ENCODE measurements at places on chromosomes 6 and 20.

GRCh38 chr6:71651636-71652035 lies 234.7 kb upstream of the RIMS1 start:
- DNase-seq: no peak

DNA sequence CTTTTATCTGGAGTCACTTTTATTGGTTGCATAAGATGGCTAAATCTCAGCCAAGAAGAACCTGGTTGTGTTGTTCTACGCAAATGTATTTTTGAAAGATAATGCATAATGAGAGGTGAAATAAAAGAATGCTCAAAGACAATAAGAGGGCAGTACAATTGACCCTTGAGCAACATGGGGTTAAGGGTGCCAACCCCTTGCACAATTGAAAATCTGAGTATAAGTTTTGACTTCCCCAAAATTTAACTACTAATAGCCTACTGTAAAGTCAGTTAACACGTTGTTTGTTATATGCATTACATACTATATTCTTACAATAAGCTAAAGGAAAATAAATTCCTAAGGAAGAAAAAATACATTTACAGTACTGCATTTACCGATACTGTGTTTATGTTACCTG lies 5.9 kb downstream of the RNF146 start:
- DNase-seq: no peak

DNA sequence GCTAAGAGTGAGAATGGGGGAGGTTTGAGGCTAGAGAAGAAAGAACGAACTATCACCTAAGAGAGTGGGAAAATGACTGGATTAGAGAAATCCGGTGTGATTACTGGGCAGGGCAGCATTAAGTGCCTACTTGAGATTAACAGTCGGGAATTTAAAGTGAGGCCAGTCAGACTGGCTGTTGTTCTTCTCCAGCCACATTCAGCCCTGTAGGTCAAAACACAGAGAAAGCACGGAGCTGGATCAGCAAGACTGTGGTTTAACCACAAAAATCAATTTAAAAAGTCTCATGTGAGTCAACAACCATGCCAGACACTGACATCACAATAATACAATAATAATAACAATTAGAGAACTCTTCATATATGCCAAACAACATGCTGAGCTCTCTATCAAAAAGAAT lies 301.9 kb upstream of the SGK1 start:
- no peak for DNase-seq

DNA sequence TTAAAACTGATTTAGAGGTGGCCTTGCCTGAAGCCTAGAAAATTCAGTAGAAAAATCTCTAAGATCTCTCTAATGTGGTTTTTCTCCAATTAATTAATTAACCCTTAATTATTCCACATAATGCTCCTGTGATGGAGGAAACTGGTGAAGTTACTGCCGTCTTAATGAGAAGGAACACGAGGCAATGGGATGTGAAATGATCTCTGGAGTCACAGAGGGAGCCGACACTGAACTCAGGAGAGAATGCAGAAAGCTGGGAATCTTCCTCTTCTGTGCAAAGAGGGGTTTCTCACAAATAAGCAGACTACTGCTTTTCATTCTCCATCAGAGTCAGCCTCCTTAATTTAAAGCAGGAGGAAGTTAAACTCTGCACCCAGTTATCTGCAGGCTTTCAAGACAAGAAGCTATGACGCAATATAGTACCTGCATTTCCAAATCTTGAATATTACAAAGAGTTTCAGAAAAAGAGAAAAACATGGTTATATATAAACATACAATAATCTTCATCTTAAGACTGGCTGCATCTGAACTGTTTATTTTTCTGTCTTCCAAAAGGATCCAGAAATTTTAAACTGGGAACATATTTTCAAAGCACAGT lies 18.1 kb upstream of the SNRPB2 start:
- no peak for DNase-seq

- no peak for DNase-seq
Observed at GRCh38 chr6:36688063-36688738, 9.4 kb upstream of the RAB44 start.

DNA sequence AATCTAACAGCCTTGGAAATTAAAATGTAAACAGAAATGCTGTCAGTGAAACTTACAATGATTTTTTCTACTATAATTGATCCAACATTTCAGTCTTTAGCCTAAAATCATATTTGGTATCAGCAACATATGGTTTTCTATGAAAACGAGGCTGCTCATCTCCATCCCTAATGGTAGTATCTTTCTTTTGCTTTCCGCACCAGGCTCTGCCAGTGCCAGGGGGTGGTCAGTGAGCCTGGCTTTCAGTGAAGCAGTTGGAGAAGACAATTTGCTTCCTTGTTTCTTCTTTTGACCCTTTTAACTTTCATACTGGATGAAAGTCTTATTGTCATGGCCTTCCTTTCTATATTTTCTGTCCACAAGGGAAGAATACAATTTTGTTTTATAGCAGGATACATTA lies 258.4 kb downstream of the ARID1B start:
- no peak for DNase-seq

GRCh38 chr6:155647354-155647753 lies 191.7 kb upstream of the NOX3 start:
- DNase-seq: no peak

GRCh38 chr6:111666847-111667246 lies 61.2 kb upstream of the TRAF3IP2 start:
- no peak for DNase-seq

DNA sequence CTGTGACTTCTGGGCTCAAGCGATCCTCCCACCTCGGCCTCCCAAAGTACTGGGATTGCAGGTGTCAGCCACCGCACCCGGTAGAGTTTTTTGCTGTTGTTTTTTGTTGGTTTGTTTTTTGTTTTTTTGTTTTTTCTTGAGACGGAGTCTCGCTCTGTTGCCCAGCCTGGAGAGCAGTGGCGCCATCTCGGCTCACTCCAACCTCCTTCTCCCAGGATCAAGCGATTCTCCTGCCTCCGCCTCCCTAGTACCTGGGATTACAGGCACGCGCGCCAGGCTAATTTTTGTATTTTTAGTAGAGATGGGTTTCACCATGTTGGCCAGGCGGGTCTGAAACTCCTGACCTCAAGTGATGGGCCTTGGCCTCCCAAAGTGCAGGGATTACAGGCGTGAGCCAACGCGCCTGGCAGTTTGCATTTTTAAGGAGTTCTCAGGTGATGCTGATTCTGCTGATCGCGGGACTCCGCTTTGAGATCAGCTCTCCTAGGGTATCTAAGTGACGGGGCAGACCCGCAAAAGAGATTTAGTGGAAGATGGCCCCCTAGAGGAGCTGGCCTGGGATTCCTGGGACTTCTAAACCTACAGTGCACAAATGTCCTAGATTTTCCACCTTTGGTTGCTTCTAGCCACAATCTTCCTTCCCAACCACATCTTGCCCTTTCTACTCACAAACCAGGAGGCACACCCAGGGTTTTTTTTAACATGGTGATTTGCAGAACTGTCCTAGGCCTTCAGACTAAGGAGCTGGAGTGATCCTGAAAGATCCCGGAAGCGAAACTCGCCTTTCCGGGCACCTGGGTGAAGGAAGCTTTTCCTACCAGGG lies 45.2 kb downstream of the DPPA5 start:
- DNase-seq: no peak

DNA sequence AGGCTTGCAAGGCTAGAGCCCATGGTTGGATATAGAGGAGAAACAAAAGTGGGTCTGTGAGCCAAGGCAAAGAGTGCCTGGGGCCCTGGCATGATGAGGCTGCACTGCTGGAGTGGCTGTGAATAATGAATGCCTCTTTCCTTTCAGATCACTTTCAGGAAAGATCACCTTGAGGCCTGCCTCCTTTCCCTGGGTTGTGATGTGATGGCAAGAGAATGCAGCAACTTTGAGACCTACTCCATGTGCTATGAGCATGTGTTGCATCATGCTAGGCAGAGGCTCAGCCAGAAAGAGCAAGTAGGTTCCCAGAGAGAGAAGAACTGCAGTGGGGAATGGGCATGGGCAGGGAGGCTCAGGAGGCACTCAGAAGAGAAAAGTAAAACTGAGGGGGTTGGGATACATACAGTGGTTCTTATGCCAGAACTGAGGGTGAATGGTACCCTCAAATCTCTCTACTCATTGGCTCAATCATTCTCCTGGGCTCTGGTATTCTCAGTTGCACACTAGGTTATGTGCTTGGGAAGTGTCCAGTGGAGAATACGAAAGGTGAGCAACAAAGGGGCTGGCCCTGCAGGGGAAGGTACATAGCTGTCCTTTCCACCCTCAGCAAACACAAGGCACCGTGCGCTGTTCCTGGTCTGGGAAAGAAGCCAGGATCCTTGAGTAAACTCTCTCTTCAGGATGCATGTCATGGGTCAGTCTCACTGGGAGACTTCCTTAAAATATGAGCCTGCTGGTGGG lies 45.9 kb downstream of the CD164 start:
- no peak for DNase-seq

DNA sequence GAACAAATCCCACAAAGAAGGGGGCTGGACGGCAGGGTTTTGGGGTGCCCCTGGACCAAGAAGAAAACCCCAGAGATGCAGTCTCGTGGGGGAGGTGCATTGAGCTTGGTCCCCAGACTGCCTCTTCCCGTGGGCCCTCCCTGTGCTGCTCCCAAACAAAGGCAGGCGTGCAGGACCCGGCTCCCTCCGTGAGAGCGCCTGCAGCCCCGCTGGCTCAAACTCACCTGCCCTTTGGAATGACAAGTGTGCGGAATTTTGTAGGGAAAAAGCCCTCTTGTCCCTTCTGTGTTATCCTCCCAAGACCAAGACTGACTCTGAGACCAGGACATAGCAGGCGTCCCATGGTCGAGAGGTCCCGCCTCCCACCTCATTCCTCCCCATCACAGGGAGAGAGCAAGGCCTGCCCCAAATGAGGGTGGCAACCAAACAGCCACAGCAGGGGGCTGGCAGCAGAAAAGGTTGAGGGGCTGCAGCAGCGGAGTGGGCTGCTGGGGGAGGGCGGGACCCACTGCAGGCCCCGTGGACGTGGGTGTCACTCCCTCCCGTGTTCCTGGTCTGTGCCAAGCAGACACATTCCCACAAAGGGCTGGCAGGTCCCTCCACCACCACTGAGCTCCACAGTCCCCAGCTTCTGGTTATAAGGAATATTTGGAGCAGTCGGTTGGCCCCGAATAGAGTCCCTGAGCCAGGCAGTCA lies 5.6 kb upstream of the FRMD1 start:
- DNase-seq: no peak

GRCh38 chr6:158665332-158665731 lies 15.5 kb downstream of the SYTL3 start:
- no peak for DNase-seq

DNA sequence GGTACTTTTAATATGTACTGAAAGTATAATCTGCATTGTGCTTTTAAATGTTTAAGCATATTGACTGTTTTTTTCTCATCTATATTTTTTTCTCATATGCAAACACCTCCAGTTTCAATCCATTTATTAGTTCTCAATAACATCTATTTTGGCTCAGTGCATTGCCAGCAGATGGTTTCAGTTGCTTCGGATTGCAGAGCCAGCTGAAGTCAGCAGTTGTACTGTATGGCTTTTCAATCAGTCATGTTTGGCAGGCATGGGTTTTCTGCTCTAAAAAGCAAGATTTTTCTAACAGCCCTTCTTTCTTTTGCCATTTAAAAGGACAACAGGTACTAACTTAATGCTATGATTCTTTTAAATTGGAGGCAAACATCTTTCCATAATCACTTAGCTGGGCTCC lies 121.2 kb downstream of the CD109 start:
- no peak for DNase-seq

DNA sequence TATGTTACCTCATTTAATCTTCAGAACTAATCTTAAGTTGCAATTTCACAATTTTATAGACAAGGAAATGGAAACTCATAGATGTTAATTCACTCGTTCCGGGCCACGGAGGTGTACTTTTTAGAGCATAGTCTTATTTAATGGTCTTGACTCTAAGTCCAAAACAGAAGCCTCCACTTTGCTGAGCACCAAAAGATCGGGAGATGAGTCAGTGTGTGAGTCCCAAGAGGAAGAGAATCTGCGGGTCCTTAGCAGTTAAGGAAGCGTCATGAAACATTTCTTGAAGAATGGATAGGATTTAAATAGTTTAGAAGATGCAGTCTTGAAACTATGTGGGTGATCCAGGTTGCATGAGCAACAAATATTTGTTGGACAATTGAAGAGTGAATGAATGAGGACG lies 231.8 kb upstream of the QKI start:
- no peak for DNase-seq

DNA sequence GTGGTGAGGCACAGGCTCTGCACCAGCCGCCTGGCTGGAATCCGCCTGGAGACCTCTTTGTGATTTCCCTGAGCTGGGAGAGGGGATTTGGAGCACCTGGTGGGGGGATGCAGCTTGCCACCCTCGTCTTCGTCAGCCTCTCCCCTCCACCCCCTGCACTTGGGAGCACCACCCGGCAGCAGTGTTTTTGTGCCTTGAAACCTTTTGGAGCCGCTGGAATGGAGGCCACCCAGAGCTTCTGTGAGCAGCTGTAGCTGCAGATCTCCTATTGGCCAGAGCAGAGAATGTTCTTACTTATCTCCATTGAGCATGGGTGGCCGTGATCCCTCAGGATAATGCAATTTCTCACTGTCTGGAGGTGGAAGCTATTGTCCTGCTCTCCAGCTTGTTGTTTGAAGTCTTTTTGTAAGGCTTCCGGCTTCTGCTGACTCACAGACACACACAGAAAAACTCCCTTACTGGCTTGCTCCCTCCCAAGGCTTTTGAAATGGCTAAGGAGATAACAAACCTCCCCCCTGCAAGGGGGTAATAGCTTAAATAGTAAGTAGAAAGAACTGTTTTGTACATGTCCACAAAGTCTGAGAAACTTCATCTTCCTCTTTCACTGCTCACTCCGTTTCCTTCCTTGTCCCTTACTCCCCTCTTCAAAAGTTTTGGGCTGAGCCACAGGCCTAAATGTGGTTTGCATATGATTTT lies 271.2 kb downstream of the PRL start:
- no peak for DNase-seq

- DNase-seq: no peak
Observed at GRCh38 chr6:85420551-85420950, 29.3 kb upstream of the NT5E start.

GRCh38 chr20:4449957-4450715 lies 271.6 kb upstream of the PRND start:
- DNase-seq: no peak

DNA sequence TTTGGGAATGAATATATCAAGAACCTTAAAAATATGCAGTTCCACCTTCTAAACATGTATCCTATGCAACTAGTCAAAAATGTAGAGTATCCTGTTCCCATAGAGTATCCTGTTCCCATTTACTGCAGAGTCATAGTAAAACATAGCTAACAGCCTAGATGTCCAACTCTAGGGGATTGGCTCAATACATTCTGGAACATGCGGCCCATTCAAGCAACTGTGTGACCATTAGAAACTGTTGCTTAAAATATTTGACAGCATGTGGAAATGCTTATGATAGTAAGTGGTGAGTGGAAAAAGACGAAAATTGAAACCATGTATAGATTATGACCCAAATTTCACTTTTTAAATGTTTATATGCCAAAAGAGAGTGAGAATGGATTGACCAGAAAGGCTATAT lies 11.2 kb downstream of the FOXP4 start:
- no peak for DNase-seq

DNA sequence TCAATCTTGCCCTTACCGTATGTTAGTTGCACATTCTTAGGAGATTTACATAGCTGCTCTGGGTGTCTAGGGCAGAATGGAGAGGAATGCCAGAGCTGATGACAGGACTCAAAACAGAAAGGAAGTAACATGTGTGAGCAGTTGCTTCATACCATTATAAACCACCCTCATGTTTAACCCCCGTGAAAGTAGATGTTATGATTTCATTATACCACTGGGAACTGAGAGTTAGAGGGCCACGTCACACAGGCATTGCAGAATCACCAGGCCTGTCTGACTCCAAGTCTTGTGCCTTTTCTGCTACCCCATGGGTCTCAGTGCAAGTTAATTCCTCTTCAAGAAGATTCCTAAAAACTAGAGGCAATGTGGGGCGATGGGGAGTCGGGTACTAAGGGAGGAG lies 23.5 kb upstream of the SIM1 start:
- DNase-seq: no peak

Data from T-helper 22 cell (primary cell).